Stimulated activated CD8-positive, alpha-beta memory T cell treated with anti-CD3 and anti-CD28 coated beads, Interleukin-7, amount 100 ng/mL, for 1 hour (primary cell): ENCODE measurements at places on chromosomes 1 and 21.

DNA sequence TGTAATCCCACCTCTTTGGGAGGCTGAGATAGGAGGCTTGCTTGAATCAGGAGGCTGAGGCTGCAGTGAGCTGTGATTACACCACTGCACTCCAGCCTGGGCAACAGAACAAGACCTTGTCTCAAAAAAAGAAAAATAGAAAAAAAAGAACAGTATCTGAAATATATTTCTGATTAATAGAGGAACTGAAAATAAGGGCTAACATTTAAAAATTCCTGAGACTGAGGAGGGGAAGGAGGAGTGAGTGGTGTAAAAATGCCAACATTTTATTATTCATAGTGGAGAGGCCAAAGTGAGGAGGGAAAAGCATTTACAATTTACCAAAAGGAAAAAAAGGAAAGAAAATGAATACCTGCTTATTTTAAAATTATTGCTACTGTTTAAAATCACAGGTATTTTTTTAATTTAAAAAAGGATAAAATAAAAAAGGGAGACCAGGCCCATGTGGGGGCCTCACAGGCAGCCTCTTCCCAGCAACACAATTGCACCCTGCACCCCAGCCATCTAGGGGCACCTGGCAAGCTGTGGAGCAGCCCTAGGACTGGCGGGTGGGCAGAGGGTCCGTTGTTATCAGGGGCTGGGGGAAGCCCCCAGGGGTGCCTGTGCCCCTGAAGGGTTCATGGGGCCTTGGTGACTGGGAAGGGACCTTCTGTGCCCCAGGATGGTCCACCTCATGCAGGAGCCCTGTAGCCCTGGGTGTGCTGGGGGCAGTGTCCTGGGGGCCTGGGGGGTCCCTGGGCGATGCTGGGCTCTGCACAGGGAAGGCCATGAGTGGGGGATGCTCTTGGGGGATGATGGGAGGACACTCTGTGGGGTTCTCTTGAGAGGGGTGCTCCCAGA lies 34.8 kb upstream of the ADARB1 start:
- no peak for DNase-seq

GRCh38 chr1:183967914-183968313 lies 69.6 kb downstream of the COLGALT2 start:
- no peak for DNase-seq

GRCh38 chr21:30839304-30839703 lies 9.7 kb upstream of the KRTAP7-1 start:
- no peak for DNase-seq

DNA sequence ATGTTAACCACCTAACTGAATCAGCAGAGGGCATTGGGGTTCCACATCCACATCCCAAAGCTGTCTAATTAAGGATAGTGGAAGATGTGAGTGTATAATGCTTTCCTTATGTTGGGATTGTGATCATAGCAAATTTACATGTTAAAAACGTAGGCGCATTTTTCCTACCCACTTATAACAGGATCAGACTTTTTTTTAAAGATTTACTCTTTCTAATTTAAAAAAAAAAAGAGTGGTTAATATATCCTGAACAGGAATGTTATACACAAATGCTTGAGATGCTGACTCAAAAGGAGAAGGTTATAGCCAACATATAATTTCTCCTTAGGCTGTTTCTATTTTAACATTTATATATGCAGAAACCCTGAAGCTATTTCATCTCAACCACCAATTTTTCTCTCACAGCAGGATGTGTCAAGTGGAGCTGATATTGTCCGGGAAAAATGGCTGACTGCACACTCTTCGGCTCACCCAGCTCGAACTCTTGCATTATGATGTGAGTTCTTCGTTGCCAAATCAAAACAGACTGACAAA lies 40.3 kb downstream of the RGS5 start:
- DNase-seq, result no peak

- no peak for DNase-seq
These were observed 6.3 kb upstream of the PADI1 start for GRCh38 chr1:17198476-17199258.

DNA sequence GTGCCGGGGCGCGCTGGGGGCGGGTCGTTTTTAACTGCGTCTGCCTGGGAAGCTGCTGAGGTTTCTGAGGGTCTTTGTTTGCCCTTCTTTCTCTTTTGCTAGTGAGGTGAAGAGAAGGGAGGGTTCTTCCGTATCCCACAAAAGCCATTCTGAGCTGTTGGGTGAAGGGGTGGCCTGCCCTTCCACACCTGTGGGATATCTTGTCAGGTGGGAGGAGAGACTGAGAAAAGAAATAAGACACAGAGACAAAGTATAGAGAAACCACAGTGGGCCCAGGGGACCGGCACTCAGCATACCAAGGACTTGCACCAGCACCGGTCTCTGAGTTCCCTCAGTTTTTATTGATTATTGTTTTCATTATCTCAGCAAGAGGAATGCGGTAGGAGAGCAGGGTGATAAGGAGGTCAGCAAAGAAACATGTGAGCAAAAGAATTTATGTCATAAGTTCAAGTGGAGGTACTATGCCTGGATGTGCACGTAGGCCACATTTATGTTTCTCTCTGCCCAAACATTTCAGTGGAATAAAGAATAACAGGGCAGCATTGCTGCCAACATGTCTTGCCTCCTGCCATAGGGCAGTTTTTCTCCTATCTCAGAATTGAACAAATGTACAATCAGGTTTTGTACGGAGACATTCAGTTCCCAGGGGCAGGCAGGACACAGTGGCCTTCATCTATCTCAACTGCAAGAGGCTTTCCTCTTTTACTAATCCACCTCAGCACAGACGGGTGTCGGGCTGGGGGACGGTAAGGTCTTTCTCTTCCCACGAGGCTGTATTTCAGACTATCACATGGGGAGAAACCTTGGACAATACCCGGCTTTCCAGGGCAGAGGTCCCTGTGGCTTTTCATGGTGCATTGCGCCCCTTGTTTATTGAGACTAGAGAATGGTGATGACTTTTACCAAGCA lies 972 bp downstream of the PGBD2 start:
- DNase-seq, result no peak

DNA sequence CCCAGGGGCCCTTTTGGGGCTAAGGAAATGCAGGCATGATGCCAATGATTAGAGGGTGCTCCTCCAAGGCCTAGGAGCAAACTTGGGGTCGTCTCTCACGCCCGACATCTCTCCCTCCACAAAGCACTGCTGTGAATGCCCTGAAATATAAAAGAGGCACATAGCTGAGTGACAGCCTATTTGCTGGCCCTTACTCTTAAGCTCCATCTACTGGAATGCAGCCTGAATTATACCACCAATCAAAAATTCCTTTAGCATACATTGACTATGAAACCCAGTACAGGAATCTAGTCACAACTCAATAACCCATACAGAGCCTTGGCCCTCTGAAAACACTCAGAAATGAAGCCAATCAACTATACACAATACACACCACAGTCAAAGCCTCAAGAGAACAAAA lies 105.5 kb downstream of the LRIG2 start:
- no peak for DNase-seq

- DNase-seq, result no peak
These were observed 101.4 kb downstream of the BEND5 start for GRCh38 chr1:48675251-48675650.

- DNase-seq, result no peak
These were observed 51.4 kb downstream of the EVA1C start for GRCh38 chr21:32463889-32464300.
